Left ventricle myocardium superior (tissue), 1 donor: ENCODE measurements at places on chromosomes 7 and 10.

GRCh38 chr7:45679516-45679915, 105.3 kb downstream of the ADCY1 start:
- DNase-seq: no peak

DNA sequence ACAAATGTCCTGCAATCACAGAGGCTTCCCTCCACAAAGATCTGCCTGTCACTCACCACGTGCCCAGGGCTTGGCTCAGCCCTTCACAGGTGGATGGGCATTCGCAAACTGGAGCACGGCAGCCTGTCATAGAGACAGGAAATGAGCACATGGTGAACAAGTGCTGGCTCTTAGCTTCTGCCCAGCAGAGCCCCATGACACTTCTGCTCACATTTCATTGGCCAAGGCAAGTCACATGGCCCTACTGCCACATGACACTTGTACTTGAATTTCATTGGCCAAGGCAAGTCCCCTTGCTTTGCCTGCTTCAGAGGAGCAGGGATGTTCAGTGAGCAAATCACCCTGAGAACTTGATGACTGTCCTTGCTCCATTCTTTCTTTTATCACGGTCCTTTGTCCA, 110.8 kb upstream of the PPP2R2D start:
- DNase-seq: no peak

GRCh38 chr10:131273476-131273875, 38.0 kb downstream of the TCERG1L start:
- DNase-seq: no peak

DNA sequence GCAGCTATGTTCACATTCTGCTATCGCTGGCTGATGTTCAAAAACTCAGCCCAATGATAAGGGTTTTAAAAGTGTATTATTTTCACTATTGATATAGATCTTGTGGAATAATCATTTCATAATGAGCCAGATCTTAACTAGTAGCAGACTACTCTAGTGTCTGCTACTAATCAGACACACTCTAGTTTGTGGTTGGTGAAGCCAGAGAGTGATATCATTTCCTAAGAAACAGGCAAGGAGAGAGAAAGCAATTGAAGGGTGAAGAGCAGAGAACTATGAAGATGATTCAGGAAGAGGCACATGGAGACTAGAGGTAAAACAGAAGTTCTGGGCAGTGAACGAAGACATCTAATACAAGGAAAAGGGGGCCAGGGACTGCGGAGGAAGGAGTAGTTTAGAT, 58.2 kb upstream of the BET1 start:
- DNase-seq: no peak

- DNase-seq: peak; percentile 23
Measured at GRCh38 chr7:2037301-2037807, 195.4 kb downstream of the MAD1L1 start.

DNA sequence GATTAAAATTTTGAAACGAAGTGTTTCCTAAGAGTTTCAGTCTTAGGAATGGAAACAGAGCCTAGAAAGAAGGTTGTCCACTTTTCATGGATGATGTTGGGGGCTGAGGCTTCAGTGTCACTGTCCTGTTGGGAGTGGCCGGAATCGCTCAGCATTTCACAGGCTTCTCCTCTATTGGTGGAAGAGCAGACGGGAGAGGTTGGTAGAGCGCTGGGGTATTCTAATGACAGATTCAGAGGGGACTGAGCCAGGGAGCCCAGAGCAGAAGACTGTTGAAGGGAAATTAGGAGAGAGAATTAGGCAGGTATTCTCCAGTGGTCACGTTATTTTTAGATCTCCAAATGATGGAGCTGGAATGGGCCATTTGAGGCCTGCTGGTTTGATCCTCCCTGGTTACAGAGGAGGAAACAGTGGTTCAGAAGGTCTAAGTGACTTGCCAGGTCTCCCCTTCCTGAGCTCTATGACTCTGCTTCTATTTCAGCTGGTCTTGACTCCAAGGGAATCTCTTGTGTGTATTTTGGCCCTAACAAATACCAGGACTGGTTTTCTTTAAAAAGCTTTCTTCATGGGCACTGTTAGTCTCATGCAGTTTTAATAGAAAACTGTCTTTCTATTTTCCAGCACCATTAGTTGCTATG, 35.7 kb upstream of the EEPD1 start:
- DNase-seq: no peak

DNA sequence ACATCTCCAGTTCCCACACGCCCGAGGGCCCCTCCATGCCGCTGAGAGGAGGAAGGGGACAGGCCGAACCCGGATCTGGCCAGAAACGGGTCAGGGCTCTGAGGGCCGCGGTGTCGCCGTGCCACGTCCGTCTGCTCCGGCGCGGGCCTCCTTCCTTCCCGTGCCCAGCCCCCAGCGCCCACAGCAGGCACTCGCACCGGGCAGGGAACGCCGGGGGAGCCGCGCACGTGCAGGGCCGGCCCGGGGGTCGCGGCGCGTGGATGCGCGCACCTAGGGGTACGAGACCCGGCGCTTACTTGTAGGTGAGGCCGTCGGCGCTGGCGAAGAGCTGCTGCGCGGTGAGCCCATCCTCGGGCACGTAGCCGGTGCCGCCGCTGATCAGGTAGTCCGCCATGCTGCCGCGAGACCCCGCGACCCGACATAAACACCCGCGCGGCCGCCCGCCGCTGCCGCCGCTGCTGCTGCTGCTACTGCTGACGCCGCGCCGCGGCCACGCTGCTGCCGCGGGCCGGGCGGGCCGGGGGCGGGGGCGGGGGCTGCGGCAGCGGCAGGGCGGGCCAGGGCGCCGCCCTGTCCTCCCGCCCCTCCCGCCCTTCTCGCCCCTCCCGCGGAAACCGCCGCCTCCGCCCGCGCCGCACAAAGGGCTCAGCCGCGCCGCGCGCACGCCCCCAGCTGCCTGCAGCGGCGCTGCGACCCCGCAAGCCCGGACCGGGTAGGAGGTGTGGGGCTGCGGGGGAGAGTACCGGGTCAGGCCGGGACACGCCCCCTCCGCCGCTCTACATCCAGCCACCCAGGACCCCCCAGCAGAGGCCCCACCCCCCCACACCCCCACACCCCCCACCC, 4.1 kb downstream of the IMPDH1 start:
- DNase-seq: peak; percentile 73

DNA sequence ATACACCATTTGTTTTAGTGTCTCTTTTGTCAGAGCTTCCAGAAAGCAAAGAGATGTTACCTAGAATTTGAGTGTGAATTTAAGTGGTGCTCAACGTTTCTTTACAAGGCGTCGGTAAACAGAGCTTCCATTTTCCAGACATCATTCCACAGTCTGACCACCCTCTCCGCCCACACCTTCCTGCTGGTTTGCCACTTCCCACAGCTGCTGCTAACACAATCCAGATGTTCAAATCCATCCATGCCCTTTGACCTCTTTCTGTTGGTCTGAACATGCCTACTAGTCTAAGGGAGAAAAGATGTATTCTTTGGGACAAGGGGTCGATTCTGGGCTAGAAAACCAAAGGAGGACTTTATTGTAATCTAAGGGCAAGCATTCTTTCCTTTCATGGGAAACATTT, 86.1 kb downstream of the FAM107B start:
- DNase-seq: no peak

DNA sequence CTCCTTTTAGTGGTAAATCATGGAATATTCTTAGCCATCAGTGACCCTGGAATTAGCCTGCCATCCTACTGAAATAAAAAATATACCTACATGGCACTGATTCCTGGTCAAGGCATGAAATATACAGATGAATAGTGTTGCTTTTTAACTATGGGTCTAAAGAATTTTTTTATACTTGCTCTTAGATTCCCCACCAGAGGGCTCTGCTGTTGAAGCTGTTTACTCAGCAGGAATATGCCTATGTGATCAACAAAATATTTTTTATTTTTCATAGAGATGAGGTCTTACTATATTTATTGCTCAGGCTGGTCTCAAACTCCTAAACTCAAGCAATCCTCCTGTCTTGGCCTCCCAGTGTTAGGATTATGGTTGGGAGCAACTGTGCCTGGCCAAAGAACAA, 13.5 kb downstream of the ZC3HC1 start:
- no peak for DNase-seq

DNA sequence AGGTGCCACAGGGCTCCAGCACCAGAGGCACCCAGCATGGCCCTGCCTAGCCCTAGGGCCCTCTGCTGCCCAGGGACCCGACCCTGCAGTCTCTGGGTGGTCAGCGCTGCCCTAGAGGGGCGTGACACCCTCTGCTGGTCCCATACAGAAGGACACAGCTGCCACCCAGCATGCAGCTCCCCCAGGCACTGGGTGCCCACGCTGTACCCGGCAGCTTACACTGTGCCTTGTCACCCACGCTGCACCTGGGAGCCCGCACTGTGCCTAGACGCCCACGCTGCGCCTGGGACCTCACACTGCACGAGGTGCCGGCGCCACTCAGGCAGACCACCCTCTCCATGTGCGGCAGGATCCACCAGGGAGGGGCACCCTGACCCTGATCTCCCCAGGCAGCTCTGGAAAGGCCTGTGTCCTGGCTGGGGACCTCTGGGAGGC, 55.2 kb downstream of the PWWP2B start:
- peak; percentile 42 for DNase-seq

GRCh38 chr10:92573798-92574547, at the start of gene IDE:
Gene IDE (minus strand): TSS chr10:92574093. CDS start chr10:92574019, 74 bp downstream.
- peak; percentile 94 for DNase-seq

GRCh38 chr10:100980311-100980710, 7.0 kb downstream of the MRPL43 start:
- DNase-seq: no peak

GRCh38 chr7:117875566-117875965, 2.3 kb upstream of the CTTNBP2 start:
- DNase-seq: no peak

DNA sequence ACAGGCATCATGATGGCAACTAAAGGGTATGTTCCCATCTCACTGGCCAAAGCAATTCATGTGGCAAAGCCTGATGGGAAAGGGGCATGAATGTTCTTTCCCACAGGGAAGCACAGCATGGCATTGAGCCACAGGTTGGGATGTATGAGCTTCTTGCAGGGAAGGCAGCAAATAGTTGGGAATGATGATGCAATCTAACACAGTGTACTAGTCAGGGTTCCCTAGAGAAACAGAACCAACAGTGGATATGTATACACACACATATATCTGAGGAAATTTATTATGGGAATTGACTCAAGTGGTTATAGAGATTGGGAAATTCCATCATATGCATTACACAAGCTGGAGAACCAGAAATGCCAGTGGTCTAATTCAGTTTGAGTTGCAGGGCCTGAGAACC, 253.6 kb upstream of the NPVF start:
- DNase-seq: no peak

DNA sequence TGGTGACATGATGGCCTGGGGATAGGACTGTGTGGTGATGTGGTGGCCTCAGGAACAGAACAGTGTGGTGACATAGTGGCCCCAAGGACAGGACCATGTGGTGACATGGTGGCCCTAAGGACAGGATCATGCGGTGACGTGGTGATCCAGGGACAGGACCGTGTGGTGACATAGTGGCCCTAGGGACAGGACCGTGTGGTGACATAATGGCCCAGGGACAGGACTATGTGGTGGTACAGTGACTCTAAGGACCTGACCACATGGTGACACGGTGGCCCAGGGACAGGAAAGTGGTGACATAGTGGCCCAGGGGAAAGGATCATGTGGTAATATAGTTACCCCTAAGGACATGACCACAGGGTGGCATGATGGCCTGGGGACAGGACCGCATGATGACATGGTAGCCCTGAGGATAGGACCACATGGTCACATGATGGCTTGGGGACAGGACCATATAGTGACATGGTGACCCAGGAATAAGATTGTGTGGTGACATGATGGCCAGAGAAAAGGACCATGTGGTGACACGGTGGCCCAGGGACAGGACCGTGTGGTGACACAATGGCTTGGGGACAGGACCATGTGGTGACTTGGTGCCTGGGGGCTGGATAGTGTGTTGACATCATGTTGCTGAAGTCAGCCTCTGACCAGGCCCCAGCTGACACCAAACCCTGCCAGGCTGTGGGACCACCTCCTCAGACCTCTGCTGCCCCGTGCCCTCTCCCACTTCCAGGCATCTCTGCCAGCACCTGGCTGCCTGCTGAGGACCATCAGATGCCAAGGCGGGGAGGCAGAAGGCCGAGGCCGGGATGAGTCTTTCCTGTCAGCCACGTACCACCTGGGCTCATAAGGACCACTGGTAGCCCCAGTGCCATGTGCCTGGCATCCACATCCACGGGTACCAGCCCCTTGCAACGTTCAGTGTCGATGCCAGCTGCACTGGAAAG, 99.5 kb downstream of the ADAM12 start:
- DNase-seq: no peak

- DNase-seq: no peak
Measured at GRCh38 chr7:103773726-103774125, 215.7 kb downstream of the RELN start.

DNA sequence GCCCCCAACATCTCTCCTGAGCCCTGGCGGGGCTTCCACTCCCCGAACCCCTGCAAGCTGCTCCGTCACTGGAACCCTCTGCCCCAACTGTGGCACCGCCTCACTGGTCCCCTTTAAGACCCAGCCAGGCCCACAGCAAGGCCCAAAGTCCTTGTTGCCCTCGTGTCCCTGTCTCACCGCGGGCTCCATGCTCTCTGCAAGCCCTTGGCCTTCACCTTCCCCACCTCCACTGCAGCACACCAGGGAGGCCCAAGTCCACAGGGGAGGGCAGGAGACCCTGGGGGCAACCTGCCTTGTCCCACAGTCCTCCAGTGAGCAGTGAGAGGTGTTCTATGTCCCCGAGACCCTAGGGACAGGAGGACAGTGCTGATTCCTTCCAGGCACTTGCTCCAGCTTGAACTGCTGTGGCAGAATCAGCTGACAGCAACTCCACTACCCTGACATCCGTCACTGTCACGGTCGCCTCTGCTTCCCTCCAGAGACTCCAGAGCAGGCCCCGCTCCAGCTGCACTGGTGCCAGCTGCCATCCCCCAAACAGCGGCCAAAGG, 105.3 kb downstream of the CYTH3 start:
- peak; percentile 71 for DNase-seq

DNA sequence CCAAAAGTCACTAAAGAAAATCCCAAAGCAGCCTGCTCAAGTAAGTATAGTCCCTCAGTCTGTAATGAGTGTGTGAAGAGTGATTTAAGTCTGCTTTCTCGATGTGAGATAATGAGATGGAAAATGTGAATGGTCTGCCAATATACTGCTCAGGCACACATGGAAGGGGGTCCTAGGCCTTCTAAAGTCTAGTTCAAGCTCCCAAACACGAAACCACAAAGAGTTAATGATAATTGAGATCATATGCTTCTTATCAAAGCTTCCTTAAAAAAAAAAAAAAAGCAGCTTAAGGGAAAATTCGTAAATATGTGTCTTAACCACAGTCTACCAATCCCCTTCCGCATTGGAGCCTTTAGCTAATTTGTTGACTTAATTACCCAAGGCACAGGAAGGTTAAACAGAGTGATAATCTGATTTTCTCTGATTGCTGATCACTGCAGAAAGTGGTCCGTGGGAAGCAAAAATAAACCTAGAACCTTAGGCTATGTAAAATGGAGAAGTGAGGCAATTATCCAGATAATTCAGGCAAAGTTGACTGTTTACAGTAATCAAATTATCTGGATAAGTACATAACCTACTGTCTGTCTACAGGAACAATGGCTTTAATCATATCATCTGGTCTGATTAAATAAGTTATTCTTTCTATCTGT, 172.9 kb downstream of the MBL2 start:
- DNase-seq: no peak
